Effector memory CD8-positive, alpha-beta T cell (primary cell): ENCODE measurements at places on chromosomes 1 and 21.

- DNase-seq, result no peak
Observed at GRCh38 chr1:226027538-226028217, 28.5 kb upstream of the SDE2 start.

- DNase-seq, result no peak
Observed at GRCh38 chr1:1550591-1551432, 10.4 kb upstream of the TMEM240 start.

- no peak for DNase-seq
Observed at GRCh38 chr1:66356605-66357004, 177.3 kb upstream of the SGIP1 start.

GRCh38 chr1:93374334-93375106 lies 28.8 kb downstream of the DR1 start:
- DNase-seq, result no peak

DNA sequence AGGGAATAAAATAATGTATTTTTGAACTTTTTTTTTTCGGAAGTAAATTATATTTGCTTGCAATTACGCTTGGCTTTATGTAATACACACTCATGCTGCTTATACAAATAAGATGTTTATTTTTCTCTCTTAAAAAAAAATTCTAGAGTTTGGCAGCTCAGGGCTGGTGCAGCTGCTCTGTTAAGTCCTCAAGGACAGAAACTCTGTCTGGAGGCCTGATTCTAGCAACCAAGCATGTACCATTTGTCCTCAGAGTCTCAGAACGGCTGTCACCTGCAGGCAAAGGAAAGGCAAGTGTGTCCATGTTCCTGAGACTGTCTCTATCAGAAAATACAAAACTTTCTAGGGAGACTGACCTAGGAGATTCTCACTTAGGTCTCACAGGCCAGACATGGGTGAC lies 23.2 kb upstream of the CLDN17 start:
- DNase-seq, result no peak

- no peak for DNase-seq
Observed at GRCh38 chr1:87915771-87916170, 587.1 kb downstream of the LMO4 start.

DNA sequence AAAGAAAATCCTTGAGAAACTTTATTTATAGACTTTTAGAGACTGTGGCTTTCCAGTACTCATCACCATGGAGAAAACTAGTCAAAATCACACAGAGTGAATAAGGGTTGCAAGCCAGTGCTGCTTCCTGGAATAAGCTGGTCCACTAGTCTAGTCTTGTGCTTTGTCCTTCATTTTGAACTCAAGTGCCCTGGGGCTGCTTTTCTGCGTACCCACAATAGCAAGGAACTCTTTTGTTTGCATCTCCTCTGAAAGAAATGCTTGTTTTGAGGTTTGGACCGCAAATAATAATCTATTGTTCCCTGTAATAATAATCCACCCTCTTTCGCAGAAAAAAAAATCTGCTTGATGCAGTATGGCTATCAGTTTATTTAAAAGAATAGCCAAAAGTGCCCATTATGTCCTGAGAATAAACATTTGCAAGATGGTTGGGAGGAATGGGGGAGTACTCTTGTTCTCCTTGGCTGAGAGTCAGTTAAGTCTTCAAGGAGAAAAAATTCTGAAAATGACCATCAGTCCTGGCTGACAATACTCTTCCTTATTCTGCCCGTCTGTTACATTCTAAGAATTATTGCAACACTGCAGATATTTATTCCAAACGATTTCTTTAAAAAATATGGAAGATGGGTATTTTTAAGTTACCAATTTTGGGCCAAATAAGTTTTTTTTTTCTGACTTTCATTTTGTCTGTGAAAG lies 41.9 kb downstream of the MPZL1 start:
- DNase-seq, result no peak

GRCh38 chr1:10637400-10637799 lies 159.0 kb downstream of the CASZ1 start:
- no peak for DNase-seq

DNA sequence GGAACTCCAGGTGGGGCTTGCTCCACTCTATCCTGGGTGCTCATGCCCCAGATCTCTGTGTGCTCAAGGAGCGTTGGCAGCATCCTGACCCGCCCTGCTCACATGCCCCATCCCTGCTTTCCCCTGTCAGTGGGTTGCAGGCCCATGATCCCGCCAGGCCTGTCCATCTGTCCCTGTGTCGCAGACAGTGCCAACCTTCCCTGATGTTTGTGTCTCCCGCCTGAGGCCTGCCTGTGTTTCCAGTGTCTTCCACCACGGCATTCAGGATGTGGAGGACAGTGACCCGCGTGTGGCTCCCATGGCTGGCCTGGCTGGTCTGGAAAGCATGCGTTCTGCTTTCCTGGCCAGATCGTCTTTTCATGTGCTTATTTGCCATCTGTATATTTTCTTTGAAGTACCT lies 82.9 kb downstream of the PCBP3 start:
- no peak for DNase-seq
